ENCODE measurements at places on chromosomes 11 and 22.

DNA sequence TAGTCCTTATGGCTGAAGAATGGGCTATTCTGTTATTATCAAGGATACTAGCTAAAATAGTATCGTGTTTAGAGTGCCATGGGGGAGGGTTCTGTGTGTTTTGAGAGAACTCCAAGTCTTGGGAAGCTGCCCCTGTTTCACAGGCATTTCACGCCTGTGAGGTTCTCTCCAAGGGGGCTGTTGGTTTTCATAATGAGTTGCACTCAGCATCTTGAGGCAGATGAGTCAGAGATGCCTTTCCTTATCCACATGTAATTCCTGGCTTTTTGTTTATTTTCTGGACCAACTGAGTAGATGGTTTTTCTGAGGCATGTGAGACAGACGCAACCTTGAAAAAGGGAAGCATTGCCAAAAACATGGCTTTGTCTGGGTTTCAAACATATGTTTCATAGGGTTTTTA is 203.7 kb downstream of the ARHGAP42 start:
- no peak for DNase-seq

- DNase-seq = no peak
These were observed 24.8 kb upstream of the ADORA2A start for GRCh38 chr22:24402460-24403192.

DNA sequence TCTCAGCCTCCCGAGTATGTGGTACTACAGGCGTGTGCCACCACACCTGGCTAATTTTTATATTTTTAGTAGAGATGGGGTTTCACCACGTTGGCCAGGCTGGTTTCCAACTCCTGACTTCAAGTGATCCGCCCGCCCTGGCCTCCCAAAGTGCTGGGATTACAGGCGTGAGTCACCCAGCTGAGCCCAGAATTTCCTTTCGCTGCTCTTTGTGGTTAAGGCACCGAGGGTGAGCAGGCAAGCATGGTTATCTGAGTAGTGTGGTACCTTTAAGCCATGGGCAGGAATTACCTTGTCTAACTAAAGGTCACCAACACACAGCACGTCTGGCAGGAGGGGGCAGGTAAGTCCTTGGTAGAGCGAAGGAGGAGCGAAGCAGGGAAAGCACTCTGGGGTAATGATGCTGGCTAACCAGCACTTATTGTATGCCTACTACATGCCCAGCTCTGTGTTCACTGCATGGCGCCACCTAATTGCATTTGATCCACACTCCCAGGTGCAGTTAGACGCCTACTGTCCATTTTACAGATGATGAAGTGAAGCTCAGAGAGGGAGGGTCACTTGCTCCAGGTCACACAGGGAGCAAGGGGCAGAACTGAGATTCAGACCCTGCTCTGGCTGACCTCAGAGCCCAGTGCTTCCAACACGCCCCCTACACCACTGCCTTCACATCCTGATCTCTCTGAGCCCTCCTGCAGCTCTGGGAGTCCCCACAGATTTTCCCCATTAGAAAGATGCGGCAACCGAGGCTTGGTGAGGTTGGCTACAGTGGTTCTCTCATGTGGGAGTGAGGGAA is 45.7 kb downstream of the TRIOBP start:
- DNase-seq = no peak

DNA sequence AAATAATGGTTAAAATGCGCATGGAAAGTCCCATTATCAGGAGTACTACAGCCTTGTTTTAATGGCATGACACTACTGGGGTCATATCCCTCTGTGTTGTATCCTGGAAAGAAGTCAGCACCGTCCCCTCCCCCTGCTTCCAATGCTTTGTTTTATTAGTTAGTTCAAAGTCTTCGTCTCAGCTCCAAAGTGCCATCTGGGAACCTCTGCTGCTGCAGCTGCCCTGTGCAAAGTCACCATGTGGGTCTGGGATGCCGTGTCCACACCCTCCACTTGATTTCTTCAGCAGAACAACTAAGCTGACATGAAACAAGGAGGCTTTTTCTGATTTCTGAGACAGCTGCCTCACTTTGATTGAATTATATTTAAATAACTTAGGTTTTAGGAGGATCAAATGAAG is 29.5 kb upstream of the NCAM1 start:
- no peak for DNase-seq

- DNase-seq = no peak
These were observed 292.6 kb downstream of the NTM start for GRCh38 chr11:131662993-131663392.

DNA sequence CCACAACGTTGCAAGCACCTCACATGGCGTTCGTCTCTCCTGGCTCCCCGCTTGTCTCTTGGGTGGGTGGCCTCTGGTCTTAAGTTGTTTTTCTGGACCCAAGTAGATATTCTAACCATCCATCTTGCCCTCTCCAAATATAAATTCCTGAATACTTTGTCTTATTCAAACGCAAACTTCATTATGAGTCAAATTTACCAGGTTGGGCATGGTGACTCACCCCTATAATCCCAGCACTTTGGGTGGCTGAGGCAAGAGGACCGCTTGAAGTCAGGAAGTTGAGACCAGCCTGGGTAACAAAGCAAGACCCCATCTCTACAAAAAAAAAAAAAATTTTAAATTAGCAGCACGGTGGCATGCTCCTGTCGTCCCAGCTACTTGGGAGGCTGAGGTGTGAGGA is 5.1 kb upstream of the IGSF9B start:
- DNase-seq = no peak

All from immature natural killer cell (primary cell).